ENCODE measurements at places on chromosomes 12 and 14.

DNA sequence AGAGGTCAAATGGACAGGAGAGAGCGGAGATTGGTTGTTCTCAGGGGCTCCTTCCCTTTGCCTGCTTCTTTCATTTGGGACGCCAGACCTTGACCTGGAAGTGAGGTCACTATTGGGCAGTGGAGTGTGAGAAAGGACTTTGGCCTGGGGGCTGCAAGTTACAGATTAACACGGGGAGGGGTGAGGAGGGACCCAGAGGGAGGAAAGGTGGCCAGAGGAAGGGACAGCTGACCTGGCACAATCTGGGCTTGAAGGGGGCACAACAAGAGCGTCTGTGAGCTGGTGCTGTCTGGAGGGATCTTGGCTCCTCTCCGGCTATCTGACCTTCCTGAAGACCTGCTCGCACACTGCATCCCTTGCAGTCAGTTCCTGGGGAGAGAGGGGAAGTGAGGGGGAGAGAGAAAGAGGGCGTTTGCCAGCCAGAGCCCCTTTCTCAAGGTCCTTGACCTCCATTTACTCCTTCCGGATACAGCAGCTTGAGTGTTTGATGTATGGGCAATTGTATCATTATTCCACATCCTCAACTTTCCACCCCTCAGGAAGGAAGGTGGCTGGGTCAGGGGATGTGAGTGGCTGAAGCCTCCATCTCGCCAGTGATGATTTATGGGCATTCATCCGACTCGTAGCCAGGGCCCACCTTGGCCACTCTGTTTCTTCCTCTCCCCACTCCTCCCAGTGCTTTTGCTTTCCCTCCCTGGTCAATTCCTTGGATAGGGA, 4.7 kb downstream of the RBP5 start:
- no peak for DNase-seq

- peak; percentile 92 for DNase-seq
These were observed 22.7 kb downstream of the CLIP1 start for GRCh38 chr12:122399592-122400373.

- no peak for DNase-seq
These were observed 33.2 kb upstream of the KIF21A start for GRCh38 chr12:39476121-39476520.

DNA sequence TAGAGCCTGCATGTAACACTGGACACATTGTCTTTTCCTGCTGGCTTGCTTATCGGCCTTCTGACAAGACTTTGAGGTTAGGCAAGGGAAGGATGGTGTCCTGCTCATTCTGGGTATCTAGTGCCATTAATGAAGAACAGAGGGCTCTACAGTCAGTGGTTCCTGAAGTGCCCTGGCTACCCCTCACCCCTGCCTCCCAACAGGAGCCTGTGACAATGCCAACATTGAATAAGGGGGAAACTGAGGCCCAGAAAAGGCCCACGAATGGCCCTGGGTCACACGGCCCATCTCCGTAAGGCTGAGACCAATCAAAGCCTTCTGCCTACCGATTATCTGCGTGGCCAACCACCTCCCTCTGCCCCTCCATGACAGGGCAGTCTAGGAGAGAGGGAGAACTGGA, 2.1 kb downstream of the IFI27L2 start:
- DNase-seq, result no peak

GRCh38 chr14:54481695-54482094, 7.1 kb downstream of the GMFB start:
- DNase-seq, result no peak

DNA sequence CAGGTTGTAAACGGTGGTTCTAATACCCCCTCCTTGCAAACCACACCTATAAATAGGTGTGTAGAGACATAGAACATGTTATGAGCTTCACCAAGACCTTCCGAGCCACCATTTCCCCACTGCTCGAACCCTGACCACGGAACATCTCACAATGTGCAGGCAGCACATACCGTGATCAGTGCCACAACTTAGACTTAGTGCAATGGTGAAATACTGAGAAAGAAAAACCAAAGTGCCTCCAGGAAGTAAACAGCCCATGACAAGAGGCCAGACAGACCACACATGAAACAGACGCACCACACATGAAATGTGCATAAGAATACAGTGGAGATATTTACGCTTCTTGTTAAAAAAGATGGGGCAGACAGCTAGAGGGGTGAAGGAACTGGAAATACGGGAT, 166.9 kb upstream of the CCND2 start:
- no peak for DNase-seq

DNA sequence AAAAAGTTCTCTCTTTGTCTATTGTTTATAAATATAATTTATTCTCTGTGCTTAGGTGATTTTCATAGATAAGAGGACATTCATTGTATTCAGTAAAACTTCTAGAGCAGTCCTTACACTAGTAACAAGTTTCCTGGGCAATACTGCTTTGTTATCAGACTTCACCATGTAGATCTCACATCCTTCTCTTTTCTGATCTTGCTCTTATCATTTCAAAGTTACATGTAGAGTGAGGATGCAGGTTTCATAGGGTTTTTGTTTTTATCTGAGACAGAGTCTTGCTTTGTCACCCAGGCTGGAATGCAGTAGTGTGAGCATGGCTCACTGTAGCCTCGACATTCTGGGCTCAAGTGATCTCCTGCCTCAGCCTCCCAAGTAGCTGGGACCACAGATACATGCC, 789.5 kb downstream of the DIO2 start:
- no peak for DNase-seq

GRCh38 chr14:101328412-101329028, 232.8 kb upstream of the DIO3 start:
- DNase-seq, result no peak

DNA sequence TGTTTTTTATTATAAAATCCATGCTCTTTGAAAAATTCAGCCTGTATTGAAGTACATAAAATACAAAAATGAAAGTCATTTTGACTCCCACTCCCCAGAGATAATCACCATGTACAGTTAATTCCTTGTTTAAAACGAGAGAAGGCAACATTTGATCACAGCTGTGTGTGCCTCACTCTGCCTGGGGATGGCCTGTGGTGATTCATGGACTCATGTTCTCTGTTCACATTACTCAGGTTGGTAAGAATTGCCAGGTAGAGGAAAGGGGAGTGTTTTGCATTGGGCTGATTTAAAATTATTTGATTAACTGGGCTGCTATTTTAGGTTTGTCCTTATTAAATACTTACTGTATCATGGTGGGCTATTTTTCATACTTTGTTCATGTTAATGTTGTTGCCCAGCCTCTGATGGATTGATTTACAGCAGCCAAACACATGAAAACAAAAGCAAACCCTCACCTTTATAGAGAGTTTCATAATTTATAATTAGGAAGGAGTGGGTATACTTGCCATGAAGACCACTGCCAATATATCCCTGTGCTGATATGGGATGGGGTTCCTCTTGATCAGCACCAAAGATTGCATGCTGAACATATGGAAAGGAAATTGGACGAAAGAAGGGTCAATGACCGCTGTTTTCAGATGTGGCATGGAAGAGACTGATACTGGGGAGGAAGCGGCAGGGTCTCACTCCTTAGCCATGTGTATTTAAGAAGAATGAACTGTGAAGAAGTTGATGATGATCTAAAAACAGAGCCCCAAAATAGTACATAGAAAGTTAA, 3.0 kb downstream of the ZBTB1 start:
- no peak for DNase-seq

GRCh38 chr12:131671871-131672270, 39.0 kb upstream of the SFSWAP start:
- no peak for DNase-seq

DNA sequence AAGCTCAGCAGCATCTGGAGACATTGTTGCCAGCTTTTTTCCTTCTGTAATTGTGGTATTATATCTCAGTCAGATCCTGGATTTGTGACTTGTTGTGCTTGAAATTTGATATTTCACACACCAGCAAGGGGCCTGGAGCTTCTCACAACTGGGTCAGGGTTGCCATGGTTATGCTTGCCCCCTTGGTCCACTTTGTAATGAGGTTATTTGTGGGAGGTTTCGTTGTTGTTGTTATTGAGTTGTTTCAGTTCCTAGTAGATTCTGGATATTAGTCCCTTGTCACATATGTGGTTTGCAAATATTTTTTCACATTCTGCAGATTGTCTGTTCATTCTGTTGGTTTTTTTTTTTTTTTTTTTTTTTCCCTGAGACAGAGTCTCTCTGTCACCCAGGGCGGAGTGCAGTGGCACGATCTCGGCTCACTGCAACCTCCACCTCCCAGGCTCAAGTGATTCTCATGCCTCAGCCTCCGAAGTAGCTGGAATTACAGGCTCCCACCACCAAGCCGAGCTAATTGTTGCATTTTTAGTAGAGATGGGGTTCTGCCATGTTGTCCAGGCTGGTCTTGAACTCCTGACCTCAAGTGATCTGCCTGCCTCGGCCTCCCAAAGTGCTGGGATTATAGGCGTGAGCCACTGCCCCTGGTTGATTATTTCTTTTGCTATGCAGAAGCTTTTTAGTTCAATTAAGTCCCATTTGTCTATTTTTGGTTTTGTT, 80.6 kb upstream of the ETV6 start:
- DNase-seq, result no peak

DNA sequence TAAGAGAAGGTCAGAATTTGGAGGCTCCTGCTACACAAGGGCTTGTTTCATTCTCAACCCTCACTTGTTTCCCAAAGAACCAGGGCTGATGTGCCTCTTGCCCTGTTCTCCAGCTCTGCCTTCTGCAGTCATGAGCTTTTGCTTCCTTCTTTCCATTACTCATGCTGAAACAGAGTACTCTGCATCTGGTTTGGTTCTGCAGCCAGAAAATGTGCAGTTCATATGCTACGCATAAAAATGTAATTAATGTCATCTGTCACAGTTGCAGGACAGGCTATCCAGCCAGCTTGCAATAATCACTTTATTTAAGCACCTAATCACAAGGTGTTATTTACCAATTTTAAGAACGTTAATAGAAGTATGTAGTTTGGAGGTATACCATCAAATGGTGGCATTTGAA, 150.2 kb downstream of the SRGAP1 start:
- DNase-seq, result peak; percentile 30

DNA sequence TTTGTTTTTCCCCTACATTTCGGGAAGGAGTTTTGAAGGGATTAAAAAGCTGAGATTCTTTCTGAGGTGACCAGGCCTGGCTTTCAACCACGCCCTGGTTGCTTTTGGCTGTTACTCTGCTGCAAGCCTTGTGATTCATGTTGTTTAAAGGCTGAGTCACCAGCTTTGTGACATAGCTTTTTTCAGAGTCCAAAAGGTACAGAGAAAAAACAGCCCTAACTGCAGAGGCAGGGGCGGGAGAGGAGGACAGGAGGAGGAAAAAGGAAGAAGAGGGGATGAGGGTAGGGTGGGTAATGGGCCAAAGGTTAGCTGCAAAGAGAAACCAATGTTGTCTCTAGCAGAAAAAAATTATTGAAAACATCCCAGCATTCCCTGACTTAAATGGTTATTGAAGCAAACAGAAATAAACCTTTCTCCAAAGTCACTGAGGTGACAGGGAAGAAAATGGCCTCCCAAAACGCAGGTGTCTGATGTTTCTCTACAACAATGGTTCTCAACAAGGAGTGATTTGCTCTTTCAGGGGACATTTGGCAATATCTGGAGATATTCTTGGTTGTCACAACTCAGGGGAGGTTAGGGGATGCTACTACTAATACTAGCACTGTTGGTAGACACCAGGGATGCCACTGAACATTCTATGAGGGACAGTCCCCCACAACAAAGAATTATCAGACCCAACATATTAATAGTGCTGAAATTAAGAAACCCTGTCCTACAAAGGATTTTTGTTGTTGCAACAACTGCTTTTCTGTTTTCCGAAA, 2.1 kb upstream of the UBC start:
- DNase-seq, result peak; percentile 96

GRCh38 chr12:89765959-89766824, 57.6 kb upstream of the ATP2B1 start:
- no peak for DNase-seq

- DNase-seq, result peak; percentile 17
These were observed 33.6 kb downstream of the SDR9C7 start for GRCh38 chr12:56900583-56900982.

DNA sequence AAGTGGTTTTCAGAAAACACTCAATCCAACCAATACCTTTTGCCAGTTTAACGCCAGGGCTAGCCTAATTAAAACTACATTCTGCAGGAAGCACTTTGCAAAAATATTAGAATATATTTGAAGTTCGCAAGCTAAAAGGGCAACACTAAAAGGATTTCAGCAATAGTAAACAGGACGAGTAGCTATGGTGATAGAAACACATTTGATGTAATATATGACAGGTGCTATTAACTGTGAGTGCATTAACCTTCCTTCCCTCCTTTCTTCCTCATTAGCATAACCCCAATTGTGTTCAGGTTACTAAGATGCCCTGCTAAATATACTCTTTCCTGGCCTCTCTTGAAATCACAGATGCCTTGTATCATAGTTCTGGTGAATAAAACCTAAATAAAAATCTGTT, 85.6 kb upstream of the TMCC3 start:
- no peak for DNase-seq

- DNase-seq, result no peak
These were observed 82.9 kb downstream of the RCOR1 start for GRCh38 chr14:102675396-102675795.

- peak; percentile 91 for DNase-seq
These were observed 16.4 kb downstream of the FOS start for GRCh38 chr14:75295061-75295461.

- no peak for DNase-seq
These were observed 10.6 kb upstream of the SPPL3 start for GRCh38 chr12:120914794-120915193.

DNA sequence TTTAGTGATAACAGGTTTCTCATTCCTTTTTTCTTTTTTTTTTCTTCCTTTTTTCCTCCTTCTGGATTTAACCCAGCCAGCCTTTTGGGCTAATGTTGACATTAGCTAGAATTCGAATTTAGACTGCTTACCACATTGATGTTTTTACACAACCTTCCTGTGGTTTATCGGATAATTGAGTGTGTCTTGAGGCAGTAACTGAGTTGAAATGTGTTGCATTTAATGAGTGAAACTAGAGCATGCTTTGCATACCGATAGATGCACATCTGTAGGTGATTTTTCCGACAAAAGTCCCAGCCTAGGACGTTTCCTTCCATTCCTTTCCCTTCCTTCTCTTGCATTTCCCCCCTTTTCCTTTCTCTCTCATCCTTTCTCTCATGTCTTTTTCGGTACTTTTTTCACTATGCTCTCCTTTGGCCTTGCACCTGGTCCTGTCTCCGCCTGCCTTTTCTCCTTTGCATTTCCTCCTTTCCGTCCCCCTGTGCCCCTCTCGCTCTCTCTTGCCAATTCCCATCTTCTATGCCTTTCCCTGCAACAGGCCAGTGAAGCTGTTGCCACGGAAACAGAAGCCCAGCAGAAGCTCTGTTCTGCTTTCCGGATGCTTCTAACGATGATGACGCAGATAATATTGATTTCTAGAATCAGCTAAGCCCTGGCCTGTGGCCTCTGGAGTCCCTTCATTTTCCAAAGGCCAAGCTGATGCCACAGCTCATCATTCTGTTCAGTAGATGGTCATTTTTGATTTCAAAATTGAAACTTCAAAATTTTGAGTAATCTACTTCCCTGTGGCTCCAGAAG, 76.1 kb downstream of the SLC25A47 start:
- DNase-seq, result no peak

DNA sequence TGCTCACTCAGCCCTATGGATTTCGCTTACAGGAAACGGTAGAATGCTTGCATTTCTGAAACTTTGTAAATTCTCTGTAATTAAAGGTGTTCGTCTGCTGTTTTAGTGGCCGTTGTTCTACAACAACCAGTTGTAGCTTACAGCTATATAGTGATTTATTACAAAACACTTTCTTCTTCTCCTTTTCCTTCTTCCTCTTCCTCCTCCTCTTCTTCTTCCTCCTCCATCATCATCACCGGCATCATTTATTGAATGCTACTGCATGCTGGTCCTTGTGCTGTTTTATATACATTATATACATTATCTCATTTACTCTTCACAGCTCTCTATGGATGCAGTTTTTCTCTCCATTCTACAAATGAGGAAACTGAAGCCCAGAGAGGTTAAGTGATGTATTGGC, 6.4 kb downstream of the ETV6 start:
- DNase-seq, result no peak

GRCh38 chr12:68568922-68569569, 41.7 kb upstream of the RAP1B start:
- DNase-seq, result no peak

Data from fibroblast of the aortic adventitia (primary cell).